Right ventricle myocardium inferior (tissue), 1 donor: ENCODE measurements at places on chromosomes 12 and 14.

GRCh38 chr12:86521870-86522269, 265.7 kb upstream of the MGAT4C start:
- DNase-seq, result no peak

DNA sequence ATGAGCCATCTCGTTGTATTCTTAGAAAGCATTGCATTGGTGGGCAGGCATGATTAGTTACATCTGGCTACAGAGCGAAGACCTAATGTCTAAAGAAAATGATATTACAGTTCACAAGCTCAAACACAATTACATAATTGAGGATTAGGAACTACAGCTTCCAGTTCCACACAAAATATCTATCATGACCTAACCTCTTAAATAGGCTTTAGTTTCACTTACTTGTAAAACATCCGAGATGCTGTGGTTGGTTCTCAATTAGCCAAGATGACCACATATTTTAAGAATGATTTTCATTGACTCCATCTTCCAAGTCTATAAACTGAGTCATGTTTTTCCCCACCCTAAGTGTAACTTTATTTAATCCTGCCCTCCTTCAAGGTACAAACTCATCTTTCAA, 69.5 kb downstream of the LRIG3 start:
- no peak for DNase-seq

- peak; percentile 77 for DNase-seq
Measured at GRCh38 chr14:76908834-76909233, 82.6 kb downstream of the LRRC74A start.

DNA sequence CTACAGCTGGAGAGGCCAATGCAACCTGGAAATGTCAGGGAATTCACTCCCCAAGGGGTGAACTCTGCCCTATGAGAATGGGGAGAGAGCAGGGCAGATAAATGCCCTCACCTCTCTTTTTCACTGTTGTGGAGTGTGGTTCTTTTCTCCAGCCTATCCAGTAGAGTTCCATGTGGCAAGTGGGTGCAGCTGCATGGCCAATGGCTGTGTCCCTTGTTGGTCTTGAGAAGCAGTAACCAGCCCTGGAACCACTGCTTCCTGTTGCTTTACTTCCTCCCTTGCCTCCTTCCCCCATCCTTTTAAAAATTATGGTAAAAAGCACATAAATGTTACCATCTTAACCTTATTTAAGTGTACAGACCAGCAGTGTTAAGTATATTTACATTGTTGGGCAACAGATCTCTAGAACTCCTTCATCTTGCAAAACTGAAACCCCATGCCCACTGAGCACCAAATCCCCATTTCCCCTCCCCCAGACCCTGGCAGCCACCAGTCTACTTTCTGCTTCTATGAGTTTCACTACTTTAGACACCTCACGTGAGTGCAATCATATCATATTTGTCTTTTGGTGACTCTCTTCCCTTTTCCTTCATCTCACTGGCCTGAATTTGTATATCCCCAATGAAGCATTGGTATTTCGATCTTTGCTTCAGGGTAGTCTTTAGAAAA, 77.0 kb upstream of the GRIP1 start:
- DNase-seq, result no peak

DNA sequence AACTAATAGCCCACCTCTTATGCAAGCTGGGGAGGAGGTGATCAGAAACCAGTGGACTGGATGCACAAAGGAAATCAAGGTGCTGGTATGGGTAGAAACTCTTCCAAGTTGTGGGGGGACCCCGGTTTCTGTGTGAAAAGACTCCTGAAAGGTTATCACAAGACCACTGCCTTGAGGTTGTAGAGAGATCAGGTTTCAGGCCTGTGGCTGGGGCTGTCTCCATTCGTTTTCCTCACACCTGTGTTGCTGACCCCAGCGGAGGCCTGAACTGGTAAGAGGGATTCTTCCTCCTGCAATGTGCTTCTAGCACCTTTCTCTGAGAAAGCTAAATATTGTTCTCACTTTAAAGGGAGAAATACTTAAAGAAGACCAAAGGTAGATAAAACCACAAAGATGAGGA, 9.3 kb upstream of the OR4K5 start:
- no peak for DNase-seq

DNA sequence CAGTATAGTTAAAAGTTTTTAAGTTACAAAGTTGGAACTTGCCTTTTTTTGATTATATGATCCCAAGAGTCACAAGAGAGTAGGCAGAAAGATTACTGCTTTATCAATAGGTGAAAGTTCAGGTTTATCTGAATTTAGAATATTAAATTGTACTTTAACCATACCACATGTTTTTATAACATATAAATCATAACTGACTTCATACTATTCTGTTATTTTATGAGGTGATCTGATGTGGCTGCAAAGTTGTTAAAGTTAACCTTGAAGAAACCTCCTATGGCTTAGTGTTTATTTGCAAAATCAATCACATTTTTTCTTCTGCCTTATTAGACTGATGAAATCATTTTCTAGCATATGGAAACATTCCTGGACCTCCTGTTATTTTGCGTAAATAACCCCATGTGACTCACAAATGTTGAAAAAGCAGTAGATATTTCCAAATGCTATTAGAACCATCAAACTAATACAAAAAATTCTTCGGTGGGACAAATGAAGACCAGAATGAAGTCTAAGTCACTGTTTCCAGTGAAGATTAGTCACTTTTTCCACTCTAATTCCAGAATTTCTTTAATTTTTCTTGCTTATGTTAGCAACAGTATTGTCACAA, 132.1 kb downstream of the RAD51B start:
- DNase-seq, result no peak

GRCh38 chr14:72472845-72473244, 421.1 kb downstream of the DPF3 start:
- no peak for DNase-seq

- no peak for DNase-seq
Measured at GRCh38 chr12:51601241-51601640, 10.2 kb downstream of the SCN8A start.

- no peak for DNase-seq
Measured at GRCh38 chr14:75435473-75435872, 7.7 kb downstream of the JDP2 start.

DNA sequence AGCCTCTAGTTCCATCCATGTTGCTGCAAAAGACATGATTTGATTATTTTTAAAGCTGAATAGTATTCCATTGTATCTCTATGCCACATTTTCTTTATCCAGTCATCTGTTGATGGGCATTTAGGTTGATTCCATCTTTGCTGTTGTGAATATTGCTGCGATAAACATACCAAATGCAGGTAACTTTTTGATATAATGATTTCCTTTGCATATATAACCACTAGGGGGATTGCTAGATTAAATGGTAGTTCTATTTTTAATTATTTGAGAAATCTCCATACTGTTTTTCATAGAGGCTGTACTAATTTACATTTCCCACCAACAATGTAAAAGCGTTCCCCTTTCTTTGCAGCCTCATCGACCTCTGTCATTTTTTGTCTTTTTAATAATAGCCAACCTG, 342.5 kb downstream of the MDGA2 start:
- DNase-seq, result no peak
